ENCODE measurements at places on chromosomes 3 and 15. TPM values are rescaled to one million over a fixed set of nuclear protein-coding genes. Genes with fewer than 3 reads are reported as not detected.

The KIF23 gene
- total RNA-seq = not detected

DNA sequence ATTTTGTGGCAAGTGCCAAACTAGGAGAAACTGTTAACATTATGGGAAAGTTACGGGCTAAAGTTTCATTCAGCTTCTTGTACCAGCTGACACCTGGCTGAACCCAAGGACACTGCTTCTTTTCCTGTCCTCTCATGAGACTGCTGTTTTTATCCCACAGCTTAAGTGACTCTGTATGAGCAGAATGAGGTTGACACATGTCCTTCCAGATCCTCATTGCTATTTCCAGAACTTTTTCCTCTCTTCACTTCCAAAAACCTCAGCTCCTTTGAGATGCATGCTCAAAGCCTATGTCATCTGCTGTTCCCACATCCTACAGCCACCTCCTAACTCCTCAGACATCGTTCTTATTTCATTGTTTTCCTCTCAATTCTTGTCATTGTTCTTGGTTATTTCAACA, 183.6 kb downstream of the DCLK3 start:
- H3K36me3 ChIP-seq = no peaks in the 10 kb centered on the region
- H3K27ac ChIP-seq = no peak overlapping the region
- no peaks in the 10 kb centered on the region for H3K27me3 ChIP-seq
- no peak for DNase-seq
- H3K4me1 ChIP-seq = peaks cover 3% of the 10 kb centered on the region

GRCh38 chr3:64685800-64686445, 1.9 kb downstream of the ADAMTS9 start:
- peak; percentile 92 for DNase-seq
- peak overlapping the region; percentile 56 for H3K4me3 ChIP-seq
- peak overlapping the region; percentile 92 for H3K27ac ChIP-seq
- no peaks in the 10 kb centered on the region for H3K27me3 ChIP-seq

The STXBP5L gene
- not detected for total RNA-seq

DNA sequence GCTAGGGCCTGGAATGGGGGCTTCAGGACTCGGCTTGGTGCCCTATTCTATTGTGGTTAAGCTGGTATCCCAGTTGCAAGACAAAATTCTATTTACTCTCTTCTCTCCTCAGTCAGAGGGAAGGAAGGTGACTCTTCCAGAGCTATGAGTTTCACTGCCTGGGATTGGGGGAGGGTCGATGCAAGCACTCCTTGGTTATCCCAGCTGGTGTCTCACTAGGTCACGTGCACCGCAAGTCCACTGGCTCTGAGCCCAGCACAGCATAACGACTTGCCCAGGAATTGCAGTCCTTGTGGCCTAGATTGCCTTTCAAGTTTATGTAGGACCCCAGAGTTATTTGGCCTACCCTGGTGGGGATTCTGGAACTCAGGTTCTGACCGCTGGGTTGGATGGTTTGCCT, 958.8 kb downstream of the IGSF11 start:
- H3K4me1 ChIP-seq = no peaks in the 10 kb centered on the region
- no peak for DNase-seq
- no peak overlapping the region for H3K4me3 ChIP-seq
- H3K27me3 ChIP-seq = no peaks in the 10 kb centered on the region
- no peak overlapping the region for H3K27ac ChIP-seq

DNA sequence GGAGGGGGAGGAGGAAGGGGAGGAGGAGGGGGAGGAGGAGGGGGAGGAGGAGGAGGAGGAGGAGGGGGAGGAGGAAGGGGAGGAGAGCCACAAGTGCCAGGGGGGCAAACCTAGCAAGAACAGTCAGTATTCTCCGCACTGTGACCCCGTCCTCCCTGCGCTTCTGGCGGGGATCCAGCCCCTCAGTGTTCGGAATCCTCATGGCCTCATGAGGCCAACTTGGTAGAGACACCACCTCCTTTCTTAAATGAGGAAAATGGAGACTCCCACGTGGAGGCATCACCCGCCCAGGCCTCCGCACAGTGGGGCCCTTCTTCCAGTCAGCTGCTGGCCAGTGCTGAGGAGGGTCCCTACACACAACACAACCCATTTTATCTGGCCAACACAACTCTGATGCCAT, 163.4 kb downstream of the XXYLT1 start:
- H3K36me3 ChIP-seq = no peaks in the 10 kb centered on the region
- H3K27me3 ChIP-seq = no peaks in the 10 kb centered on the region
- no peak overlapping the region for H3K4me3 ChIP-seq
- no peak for DNase-seq
- peaks cover 17% of the 10 kb centered on the region for H3K4me1 ChIP-seq

- H3K4me1 ChIP-seq = no peaks in the 10 kb centered on the region
- H3K27ac ChIP-seq = no peak overlapping the region
- H3K27me3 ChIP-seq = no peaks in the 10 kb centered on the region
- no peaks in the 10 kb centered on the region for H3K36me3 ChIP-seq
- DNase-seq = no peak
- no peak overlapping the region for H3K4me3 ChIP-seq
Observed at GRCh38 chr3:187799942-187800641, 54.8 kb upstream of the BCL6 start.

GRCh38 chr3:18011387-18011786, 269.0 kb upstream of the TBC1D5 start:
- no peak for DNase-seq
- H3K27me3 ChIP-seq = no peaks in the 10 kb centered on the region
- no peak overlapping the region for H3K27ac ChIP-seq
- no peaks in the 10 kb centered on the region for H3K4me1 ChIP-seq
- H3K36me3 ChIP-seq = no peaks in the 10 kb centered on the region

DNA sequence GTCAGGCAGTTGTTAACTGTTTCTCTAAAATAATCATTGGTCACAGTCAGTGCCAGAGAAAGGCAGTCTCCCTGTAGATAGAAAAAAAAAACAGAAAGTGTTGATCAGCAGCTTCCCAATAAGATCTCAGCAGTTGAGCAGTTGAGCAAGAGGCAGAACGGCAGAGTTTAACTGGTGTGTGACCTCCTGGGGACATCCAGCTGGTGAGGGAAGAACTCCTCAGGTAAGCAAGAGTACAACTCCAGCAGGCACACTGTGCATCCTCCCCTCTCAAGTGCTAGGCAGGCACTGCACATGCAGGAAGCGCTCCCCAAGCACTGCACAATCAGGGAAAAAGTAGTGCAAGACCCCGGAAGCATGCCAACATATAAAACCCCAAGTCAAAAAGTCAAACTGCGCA, 1287.2 kb downstream of the NSUN3 start:
- no peak overlapping the region for H3K27ac ChIP-seq
- no peaks in the 10 kb centered on the region for H3K4me1 ChIP-seq
- DNase-seq = no peak
- H3K36me3 ChIP-seq = no peaks in the 10 kb centered on the region

DNA sequence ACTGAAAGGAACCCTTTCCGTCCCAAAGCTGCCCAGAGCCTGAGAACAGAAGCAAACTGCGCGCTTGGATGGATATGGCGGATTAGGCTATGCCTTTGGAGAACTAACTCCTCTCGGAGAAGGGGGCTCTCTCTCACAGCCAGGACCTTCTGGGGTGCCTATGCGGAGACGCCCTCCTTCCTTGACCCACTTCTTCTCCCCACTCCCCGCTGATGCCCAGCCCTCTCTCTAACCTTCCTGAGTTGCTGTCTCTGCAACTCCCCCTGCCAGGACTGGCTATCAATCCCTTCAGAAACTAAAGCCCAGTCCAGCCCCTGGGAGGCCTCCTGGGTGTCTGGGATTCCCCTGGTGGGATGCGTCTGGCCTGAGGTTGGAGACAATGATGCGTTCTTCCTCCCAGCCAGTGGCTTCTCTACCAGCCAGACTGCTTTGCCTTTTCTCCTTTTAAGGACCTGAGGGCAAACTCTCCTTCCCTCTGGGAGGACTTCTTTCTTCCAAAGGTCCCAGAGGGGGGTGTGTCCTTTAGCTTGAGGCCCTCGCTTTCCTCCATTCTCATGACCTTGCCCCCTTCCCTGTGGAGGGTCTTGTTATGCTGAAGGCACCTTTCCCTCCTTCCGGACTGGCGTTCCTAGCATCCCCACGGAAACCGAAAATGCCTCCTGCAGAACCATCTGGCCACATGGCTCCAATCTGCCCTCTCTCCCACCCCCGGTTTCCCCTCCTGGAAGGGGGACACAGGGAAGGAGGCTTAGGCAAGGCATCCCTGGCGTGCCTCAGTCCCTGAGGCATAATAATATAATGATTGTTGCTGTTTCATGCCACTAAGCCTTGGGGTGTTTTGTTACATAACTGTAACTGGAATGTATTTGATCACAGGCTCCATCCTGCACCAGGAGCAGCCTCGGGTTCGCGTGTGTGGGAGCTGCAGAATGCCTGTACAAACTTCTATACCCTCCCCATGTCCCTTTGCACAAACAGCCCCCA, 63.4 kb upstream of the C15orf39 start:
- H3K27me3 ChIP-seq = no peaks in the 10 kb centered on the region
- H3K4me1 ChIP-seq = no peaks in the 10 kb centered on the region
- no peak overlapping the region for H3K4me3 ChIP-seq
- no peak overlapping the region for H3K27ac ChIP-seq
- H3K36me3 ChIP-seq = no peaks in the 10 kb centered on the region
- no peak for DNase-seq

DNA sequence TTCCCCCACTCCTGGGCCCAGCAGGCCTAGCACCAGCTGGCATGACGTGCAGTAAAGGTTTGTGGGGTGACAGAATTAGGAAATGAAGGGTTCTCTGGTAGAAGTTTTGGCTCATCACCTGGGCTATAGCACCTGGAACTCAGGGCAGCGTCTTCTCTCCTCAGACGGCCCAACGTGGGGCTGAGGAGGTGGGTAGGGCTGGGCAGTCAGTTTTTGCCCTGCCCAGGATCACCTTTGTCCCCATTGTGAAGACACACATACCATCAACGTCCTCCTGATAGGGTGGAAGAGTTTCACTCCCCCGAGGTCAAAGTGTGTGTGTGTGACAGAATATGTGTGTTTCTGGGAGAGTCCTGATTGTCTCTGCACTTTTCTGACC, 12.1 kb downstream of the KBTBD13 start:
- H3K4me1 ChIP-seq = peaks cover 30% of the 10 kb centered on the region
- DNase-seq = no peak
- peak overlapping the region; percentile 80 for H3K27ac ChIP-seq
- H3K4me3 ChIP-seq = no peak overlapping the region
- H3K27me3 ChIP-seq = no peaks in the 10 kb centered on the region

The CGNL1 gene
- total RNA-seq = 0.15 TPM

DNA sequence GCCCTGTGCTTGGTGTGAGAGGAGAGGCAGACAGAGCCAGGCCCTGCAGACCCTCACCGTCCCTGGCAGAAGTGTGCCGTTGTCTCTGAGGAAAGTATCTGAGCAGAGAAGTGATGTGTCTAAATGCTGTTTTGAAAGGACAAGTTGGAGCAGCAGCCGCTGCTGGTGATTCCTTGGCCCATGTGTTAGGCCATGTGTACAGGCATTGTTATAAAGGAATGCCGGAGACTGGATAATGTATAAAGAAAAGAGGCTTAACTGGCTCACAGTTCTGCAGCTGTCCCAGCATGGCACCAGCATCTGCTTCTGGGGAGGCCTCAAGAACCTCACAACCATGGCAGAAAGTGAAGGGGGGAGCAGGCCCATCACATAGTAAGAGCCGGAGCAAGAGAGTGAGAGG, 334.6 kb upstream of the ATP10A start:
- H3K36me3 ChIP-seq = no peaks in the 10 kb centered on the region
- no peak overlapping the region for H3K4me3 ChIP-seq
- no peaks in the 10 kb centered on the region for H3K27me3 ChIP-seq

The SPSB4 gene
- 0.35 TPM for total RNA-seq

GRCh38 chr3:8681349-8681748, 36.8 kb upstream of the SSUH2 start:
- no peaks in the 10 kb centered on the region for H3K4me1 ChIP-seq
- H3K36me3 ChIP-seq = no peaks in the 10 kb centered on the region
- H3K27ac ChIP-seq = no peak overlapping the region
- DNase-seq = no peak
- H3K4me3 ChIP-seq = no peak overlapping the region
- peaks cover 5% of the 10 kb centered on the region for H3K27me3 ChIP-seq
